Muscle of leg (tissue), 16 donors: ENCODE measurements at places on chromosomes 11 and 22.

- no peak for DNase-seq
Measured at GRCh38 chr11:2445746-2446551, 1.1 kb downstream of the KCNQ1 start.

GRCh38 chr11:65811764-65812475 is 21.8 kb upstream of the SNX32 start:
- DNase-seq: no peak

- no peak for DNase-seq
Measured at GRCh38 chr11:102081313-102081712, 28.9 kb upstream of the YAP1 start.

- peak; percentile 21 for DNase-seq
Measured at GRCh38 chr22:36865346-36865745, 4.5 kb downstream of the NCF4 start.

DNA sequence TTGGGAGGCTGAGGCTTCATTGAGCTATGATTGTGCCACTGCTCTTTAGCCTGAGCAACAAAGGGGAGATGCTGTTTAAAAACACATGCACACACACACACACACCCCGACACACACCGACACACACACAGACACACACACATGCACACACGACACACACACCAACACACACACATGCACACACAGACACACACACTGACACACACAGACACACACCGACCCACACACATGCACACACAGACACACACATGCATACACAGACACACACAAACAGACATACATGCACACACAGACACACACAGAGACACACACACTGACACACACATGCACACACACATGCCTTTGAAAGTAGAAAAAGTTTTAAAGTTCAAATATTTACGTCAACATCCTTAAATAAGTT is 5.5 kb upstream of the LTO1 start:
- no peak for DNase-seq

DNA sequence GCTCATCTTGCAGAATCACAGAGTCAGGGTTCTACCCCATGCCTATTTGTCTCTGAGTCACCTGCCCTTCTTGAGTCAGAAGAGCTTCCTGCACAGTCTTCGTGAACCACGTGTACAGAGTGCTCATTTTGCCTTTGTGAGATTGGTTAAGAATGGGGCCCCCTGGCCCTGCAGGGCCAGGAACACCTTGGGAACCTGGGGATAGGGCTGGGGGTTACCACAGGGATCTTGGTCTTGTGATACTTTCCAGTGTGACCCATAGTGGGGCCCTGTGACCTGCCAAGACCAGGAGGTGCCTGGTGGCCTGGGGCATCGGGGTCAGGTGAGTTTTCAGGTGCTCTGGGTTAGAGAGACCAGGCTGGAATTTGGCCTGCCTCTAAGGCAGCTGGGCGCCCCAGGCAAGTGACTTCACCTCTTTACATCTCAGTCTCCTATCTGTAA is 9.4 kb downstream of the TMPRSS13 start:
- no peak for DNase-seq

DNA sequence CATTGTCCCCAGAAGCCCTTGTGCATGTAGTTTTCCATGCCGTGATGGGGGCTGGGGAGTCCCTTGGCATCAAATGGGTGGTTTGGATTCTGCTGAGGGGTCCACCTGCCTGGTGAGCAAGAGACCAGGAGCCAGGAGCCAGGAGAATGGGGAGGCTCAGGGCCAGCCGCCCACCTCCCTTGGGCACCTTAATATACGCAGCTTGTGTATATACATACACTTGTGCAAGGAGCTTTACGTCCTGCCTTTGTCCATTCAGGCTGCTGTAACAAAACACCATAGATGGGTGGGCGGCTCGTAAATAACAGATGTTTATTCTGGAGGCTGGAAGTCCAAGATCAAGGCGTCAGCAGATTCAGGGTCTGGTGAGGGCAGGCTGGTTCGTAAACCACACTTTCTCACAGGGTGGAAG is 62.5 kb downstream of the SMIM38 start:
- no peak for DNase-seq

DNA sequence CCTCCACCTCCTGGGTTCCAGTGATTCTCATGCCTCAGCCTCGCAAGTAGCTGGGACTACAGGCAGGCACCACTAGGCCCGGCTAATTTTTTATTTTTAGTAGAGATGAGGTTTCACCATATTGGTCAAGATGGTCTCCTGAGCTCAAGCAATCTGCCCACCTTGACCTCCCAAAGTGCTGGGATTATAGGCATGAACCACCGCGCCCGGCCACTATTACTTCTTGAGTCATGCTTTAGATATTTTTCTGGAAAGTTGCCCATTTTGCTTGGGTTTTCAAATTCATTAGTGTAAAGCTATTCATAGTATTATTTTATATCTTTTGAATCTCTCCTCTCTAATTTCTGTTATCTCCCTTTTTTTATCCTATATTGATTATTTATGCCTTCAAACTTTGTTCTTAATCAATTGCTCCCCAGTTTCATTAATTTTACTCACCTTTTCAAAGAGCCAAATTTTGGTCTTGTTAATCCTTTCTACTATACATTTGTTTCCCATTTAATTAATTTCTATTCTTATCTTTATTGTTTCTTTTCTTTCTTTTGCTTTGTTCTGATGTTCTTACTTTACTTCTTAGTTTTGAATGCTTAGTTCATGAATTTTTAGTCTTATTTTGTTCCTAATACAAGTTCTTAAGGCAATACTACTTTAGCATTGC is 10.3 kb upstream of the RAC2 start:
- DNase-seq: no peak

DNA sequence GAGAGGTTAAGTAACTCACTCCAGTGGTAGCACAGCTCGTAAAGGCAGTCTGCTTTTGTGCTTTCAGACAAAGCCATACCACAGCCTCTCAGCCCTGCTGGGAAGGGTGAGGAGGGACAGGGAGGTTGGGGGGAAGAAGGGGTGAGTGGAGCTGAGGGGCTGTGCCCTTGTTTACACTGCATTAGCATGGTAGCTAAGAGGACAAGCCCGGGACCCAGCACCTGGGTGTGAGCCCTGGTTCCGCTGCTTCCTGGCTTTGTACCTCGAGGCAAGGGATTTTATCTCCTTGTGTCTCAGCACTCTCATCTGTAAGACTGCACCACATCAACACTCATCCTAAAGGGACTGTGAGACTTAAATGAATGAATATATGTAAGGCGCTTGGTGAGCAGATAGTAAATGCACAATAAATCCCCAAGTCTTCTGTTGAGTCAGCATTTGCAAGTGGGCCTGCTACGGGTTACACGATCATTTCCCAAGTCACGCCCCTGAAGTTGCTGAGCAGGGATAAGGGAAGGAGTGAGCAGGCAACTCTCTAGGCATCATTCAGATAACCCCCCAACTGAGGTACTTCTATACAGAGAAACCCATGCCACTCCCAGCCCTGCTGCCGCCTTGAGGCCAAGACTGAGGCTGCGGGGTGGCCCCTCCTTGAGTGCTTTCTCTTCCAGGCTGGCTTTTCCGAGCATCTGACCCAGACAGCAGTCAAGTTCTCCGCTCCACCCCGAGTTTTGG is 7.5 kb downstream of the RASD2 start:
- DNase-seq: no peak

GRCh38 chr11:19283991-19284390 is 43.2 kb upstream of the E2F8 start:
- DNase-seq: no peak

DNA sequence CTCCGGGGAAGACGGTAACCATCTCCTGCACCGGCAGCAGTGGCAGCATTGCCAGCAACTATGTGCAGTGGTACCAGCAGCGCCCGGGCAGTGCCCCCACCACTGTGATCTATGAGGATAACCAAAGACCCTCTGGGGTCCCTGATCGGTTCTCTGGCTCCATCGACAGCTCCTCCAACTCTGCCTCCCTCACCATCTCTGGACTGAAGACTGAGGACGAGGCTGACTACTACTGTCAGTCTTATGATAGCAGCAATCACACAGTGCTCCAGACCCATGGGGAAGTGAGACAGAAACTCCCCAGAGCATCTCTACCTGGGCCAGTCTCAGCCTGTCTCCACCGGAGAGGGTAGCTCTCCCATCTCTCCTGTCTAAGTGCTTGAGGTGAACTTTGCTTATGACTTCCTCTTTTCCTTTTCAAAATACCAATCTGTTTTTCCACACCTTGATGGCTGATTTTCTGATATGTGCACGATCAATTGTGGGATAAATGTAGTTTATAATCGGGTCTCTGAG is 48.5 kb upstream of the VPREB1 start:
- no peak for DNase-seq

- no peak for DNase-seq
Measured at GRCh38 chr22:26124991-26125725, 44.1 kb upstream of the SEZ6L start.

GRCh38 chr11:66727282-66728037 is 1.6 kb downstream of the SPTBN2 start:
- DNase-seq: peak; percentile 24
